T-helper 1 cell treated with Interleukin-12 subunit alpha and Interleukin-12 subunit beta and Interleukin-4 antibody, amounts not matched to agents 30 ng/mL and 1 ng/mL, for 36 hours (primary cell): ENCODE measurements at places on chromosomes 3 and 15. TPM values are rescaled to one million over a fixed set of nuclear protein-coding genes. Genes with fewer than 3 reads are reported as not detected.

CPEB1 gene
- not detected in 2 replicates for total RNA-seq

NOX5 gene
- total RNA-seq, result 0.02 and 0.05 TPM in 2 replicates

ANP32A gene
- total RNA-seq, result 302 and 303 TPM in 2 replicates

MED12L gene
- 1.4 and 2.2 TPM in 2 replicates for total RNA-seq

KY gene
- not detected in 2 replicates for total RNA-seq

MASP1 gene
- total RNA-seq, result not detected in 2 replicates

GMPS gene
- 75.2 and 89.2 TPM in 2 replicates for total RNA-seq

HIGD2B gene
- total RNA-seq, result 0.20 TPM in 2 replicates

SCAANT1 gene
- not detected in 2 replicates for total RNA-seq

SUCNR1 gene
- not detected in 2 replicates for total RNA-seq

TTC21A gene
- total RNA-seq, result 5.1 and 6.1 TPM in 2 replicates

SEMA5B gene
- not detected in 2 replicates for total RNA-seq

CLDN18 gene
- not detected in 2 replicates for total RNA-seq

LDHAL6B gene
- total RNA-seq, result not detected in 2 replicates
